Suppressor macrophage (primary cell): ENCODE measurements at places on chromosomes 12 and 14.

DNA sequence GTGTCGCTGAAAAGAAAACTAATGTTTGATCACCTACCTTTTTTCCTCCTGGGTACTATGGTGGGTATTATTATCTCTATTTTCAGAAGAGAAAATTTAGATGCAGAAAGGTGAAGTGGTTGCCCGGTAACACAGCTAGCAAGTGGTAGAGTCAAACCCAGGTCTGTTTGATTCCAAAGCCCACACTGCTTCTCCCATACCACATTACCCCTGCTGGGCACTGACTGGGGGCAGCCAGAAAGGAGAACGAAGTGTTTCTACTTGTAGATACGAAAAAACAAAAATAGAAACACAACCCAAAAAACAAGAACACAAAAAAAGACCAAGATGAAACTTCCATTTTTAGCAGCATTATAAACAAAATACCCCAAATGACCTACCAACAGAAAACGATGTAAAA, 142.2 kb downstream of the SLC41A2 start:
- DNase-seq, result no peak

GRCh38 chr14:92456215-92457015, 57.2 kb upstream of the RIN3 start:
- peak; percentile 94 for DNase-seq

GRCh38 chr12:61915420-61915819, 344.8 kb upstream of the USP15 start:
- DNase-seq, result peak; percentile 75

DNA sequence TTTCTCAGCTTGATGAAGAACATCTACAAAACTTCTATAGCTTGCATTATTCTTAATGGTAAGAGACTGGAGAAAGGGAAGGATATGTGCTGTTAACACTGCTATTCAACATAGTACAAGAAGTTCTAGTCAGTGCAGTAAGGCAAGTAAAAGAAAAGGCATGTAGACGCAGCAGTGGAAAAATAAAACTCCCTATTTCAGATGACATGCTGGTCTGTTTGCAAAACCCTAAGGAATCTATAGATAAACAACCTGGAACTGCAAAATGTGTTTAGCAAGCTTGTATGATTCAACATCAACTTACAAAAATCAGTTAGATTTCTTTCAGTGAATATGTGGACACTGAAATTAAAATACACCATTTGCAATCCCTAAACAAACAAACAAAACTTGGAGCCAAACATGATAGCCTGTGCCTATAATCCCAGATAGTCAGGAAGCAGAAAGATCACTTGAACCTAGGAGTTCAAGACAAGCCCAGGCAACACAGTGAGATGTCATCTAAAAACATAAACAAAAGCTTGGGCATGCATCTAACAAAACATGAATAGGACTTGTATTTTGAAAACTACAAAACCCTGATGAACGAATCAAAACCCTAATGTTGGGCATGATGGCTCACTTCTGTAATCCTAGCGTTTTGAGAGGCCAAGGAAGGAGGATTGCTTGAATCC, 293.6 kb upstream of the RGS6 start:
- no peak for DNase-seq

GRCh38 chr14:23523229-23524016, 28.1 kb downstream of the ZFHX2 start:
- no peak for DNase-seq

DNA sequence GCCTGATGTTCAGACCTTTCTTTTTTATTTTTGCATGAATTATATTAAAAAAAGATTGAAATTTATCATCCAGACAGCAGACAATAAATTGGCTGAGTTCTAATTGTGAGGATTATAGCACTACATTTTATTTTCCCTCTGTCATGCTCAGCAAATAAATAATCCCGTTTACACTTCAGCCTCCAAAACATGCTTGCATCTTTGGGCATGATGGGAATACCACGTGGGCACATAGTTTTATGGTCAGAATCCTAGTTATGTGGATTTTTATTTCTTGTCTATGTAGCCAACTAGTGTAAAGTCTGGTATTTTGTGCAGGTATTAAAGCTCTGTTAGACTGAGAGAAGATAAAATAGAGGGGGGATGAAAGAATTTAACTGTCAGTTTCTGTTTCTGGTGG, 276.9 kb upstream of the E2F7 start:
- no peak for DNase-seq

DNA sequence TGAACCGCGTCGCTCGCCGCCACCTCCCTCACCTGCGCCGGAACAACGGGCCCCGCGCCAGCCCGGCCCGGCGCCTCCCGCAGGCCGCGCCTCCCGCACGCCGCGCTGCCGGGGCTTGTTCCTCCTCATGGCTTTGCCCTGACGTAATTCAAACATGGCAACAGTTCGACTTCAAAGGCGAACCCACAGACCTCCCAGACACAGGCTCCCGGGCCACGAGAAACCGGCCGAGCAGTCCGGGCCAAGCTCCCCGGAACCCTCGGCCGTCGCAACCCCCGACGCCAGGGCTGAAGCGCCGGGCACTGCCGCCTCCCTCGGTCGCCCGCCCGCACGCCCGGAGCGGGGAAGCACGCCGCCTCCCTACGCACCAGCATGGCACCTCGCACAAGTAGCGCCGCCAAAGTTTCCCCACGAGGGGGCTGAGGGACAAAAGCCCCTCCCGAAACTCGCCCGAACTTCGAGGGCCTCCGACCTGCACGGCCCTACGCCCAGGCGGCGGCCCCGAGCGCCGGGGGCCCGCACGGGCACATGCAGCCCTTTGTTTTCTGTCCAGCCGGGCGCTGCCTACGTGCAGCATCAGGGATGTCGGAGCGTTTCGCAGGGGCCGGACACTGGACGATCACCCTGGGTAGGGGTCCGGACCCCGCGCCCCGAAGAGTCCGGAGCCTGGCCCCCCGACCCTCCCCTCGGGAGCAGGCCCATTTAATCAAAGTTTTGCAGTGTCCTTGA, 1.7 kb downstream of the SINHCAF start:
- DNase-seq, result peak; percentile 86

GRCh38 chr12:121903202-121903601, 14.6 kb downstream of the PSMD9 start:
- no peak for DNase-seq

GRCh38 chr12:66441905-66442559, 139.7 kb downstream of the HELB start:
- DNase-seq, result no peak

- peak; percentile 7 for DNase-seq
Measured at GRCh38 chr12:47054659-47055058, 24.8 kb upstream of the PCED1B start.

GRCh38 chr14:91980157-91980556, 32.7 kb upstream of the FBLN5 start:
- DNase-seq, result peak; percentile 55

DNA sequence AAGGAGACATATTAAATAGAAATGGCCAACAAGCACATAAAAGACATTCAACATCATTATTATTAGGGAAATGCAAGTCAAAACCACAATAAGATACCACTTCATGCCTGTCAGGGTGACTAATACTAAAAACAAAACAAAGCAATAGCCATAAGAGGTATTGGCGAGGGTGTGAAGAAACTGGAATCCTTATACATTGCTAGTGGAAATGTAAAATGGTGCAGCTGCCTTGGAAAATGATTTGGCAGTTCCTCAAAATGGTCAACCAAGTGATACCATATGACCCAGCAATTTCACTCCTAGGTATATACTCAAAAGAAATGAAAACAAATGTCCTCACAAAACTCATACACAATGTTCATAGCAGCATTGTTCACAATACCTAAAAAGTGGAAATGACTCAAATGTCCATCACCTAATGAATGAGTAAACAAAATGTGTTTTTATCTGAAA, 27.0 kb downstream of the GPR135 start:
- DNase-seq, result no peak

DNA sequence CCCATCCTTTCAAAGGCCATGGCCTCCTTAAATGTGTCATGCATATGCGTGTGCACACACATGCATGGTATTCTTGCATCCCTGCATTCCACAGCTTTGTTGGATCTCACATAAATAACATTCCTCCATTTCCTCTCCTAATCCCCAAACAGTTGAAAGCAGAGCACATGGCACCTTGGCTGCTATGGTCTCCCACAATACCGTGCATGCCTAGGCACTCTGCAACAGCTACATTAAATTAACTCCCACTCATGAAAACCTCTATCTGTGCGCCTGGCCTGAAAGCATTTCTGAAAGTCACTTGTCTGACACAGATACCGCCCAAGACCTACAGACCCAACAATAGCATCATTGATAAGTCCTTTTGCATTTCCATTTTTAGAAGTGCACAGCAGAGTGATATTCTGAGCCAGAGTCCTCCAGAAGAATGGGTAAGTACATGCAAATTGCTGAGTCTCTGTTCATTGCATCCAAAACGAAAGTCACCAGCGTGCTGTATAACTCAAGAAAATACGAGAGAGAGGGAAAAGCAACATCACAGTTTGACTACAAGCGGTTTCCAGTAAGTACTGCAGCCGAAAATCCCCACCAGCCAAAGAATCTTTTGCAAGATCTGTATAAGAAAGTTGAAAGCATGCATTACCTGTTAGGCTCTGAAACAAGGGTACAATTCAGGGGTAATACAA, 436 bp downstream of the ASB2 start:
- DNase-seq, result no peak

DNA sequence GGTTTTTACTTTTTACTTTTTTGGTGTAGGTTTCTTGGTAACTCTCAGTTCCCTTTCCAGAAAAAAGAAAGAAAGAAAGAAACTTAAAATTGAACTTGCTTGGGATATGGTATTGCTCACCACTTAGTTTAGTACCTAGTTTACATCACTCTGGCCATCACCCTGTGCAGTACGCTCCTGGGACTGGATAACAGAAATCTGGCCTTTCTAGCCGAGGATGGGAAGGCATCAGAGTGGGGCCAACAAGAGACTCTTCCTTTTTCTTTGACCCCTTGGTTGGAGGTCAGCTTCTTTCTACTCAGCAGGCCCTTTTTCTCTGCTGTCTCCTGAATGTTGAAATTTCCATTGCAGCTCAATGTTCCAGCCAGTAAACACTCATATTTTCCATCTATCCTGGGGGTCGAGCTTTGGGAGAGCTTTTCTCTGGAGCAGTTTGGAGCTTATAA, 156.6 kb downstream of the TGFB3 start:
- no peak for DNase-seq

DNA sequence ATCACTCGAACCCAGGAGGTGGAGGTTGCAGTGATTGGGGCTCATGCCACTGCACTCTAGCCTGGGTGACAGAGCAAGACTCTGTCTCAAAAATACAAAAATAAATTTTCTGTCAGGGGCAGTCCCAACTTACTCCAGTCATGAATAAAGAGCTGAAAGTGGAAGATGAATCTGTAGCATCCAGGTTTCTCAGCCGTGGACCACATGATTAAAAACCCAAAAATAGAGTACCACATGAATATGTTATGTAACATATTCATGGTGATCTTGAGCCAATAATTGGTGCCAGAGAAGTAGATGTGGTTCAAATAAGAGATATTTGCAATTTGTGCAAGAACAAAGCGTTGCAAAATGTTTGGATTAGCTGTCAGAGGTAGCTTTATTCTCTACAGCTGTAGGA, 23.1 kb downstream of the SPIC start:
- DNase-seq, result no peak

DNA sequence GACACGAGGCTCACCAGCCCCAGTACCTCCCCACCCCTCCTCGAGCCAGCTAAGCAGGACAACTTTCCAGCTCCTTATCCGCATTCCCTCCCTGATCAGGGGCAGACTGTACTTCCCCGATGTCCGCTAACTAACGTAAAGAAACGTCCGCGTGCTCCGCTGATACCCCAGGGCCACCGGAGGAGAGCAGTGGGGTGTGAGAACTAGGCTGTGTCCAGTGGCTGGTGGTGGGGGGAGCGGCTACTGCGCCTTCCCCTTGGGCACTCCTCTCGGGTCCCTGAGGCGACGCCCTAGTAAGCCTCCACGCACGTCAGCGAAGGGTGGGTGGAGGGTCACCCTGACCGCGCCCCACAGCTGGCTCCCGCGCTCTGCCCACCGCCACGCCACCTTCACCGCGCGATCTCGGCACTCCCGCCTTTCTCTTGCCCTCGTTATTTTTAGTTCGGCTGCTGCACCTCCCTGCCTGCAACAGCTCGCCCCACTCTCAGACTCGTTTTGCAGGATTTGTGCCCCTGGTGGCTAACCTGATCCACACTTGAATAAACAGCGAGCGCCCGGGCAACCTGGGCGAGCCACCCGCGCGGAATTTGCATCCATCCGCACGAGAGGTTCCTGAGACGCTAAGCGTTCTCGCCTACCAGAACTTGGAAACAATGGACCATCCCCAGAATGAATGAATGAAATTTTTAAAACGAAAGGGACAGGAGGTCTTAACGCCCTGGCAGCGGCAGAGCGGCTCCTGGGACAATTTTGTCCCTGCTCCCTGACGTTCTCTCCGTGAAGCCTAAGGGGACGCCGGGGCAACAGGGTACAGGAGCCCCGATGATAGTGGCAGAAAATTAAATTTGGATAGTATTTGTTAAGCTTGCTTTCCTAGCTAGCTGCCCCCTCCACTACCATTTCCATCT, 6.9 kb upstream of the BMP4 start:
- DNase-seq, result no peak

GRCh38 chr12:99370421-99371138, 277.0 kb upstream of the GARIN6 start:
- no peak for DNase-seq

- no peak for DNase-seq
Measured at GRCh38 chr12:17661250-17661649, 428.7 kb downstream of the RERGL start.

DNA sequence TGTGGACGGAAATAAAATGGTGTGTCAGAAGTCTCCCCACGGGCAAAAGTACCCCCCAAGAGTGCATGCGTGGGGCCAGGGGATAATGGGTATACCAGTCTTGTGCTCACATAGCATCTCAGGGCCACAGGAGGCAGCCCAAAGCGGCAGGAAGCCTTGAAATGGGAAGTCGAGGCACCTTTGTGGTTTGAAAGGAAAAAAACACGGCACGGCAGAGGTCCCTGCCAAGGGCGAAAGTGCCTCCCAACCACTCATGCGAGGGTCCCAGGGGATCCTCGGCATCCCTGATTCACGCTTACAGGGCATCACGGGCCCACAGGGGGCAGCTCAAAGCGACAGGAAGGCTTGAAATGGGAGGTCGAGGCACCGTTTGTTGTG, 583.2 kb downstream of the ALG10 start:
- DNase-seq, result no peak

- no peak for DNase-seq
Measured at GRCh38 chr14:51188566-51189185, 51.4 kb upstream of the TMX1 start.

- peak; percentile 17 for DNase-seq
Measured at GRCh38 chr12:42086031-42086430, 58.6 kb downstream of the GXYLT1 start.

- DNase-seq, result no peak
Measured at GRCh38 chr14:76484355-76484754, 108.4 kb downstream of the ESRRB start.

GRCh38 chr14:65566820-65567522, 154.4 kb downstream of the FUT8 start:
- DNase-seq, result no peak
